ENCODE measurements at places on chromosomes 5 and 9.

GRCh38 chr5:174300118-174300940 lies 254.8 kb downstream of the NSG2 start:
- no peak for DNase-seq

DNA sequence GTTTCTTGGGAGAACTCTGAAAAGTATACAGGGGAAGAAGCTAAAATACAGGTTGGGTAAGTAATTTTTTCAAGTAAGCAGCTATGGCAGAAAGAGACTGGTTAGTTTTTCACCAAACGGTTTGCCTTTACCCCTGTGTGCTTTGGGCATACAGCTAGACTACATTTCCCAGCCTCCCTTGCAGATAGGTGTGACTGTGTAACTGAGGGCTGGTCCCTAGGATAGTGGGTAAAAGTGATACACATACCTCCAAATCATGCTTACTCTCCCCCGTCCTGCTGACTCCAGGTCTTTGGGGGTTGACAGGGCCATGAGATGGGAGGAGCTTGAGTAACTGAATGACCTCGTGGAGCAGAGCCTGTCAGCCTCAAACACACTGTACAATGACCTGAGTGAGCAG lies 208.6 kb upstream of the GDNF start:
- DNase-seq = no peak

- DNase-seq = no peak
Measured at GRCh38 chr5:127867022-127867783, 164.0 kb downstream of the CCDC192 start.

DNA sequence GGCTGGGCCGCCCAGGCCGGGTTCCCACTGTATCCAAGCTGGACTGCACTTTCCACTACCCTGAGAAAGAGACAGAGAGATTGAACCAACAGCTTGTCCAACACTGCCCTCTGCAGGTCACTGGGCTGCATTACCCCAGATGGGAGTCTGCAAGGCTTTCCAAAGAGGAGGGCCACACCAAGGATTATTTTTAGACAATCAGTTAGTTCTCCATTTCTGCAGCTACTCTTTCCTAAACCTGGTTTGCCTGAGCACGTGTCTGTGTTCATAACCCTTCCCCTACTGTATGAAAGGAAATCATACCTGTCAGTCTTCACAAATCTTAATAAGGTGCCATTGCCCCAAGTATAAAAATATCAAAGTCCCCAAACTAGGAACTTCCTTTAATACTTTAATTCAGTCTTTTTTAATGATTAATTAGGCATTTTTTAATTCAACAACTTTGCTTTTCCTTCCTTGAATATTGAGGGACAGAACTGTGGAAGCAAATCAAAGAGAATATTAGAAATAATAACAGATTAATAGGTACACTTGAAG lies 13.4 kb upstream of the FGF1 start:
- DNase-seq = peak; percentile 57

GRCh38 chr5:149049371-149049781 lies 13.5 kb downstream of the SH3TC2 start:
- DNase-seq = no peak

- DNase-seq = no peak
Measured at GRCh38 chr9:90095682-90096081, 490.9 kb downstream of the GADD45G start.

DNA sequence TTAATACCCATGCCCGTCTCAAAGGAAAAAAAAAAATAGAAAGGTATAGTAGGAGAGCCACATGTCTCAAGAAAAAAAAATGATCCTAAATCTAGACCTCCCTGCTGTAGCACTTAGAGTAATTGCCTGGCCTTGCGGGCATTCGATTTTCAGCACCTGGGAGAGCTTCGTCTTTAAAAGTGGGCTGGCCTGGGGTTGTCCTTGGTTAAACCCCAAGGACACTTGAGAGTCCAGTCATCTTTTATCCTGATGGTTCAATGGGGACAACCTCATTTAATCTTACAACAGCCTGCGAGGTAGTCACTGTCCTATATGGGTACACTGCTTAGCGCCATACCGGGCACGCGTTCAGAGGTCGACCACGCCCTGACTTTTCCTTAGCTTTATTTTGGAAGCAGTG lies 60.1 kb downstream of the MAT2B start:
- DNase-seq = no peak

DNA sequence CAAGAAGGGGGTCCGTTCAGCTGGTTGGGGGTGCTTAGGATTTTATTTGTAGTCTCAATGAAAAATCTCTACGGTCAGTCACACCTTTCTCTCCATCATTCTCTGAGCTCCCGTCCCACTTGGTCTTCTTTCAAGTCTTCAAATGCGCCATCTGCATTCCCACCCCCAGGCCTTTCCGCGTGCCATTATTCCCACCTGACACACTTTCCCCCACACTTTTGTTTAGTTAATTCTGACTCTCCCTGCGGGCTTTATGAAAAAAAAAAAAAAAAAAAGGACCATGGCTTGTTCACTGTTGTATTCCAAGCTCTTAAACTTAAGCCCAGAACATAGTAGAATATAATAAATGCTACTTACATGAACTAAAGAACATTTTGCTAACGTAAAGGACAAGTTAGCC lies 11.7 kb upstream of the OR5C1 start:
- DNase-seq = no peak

DNA sequence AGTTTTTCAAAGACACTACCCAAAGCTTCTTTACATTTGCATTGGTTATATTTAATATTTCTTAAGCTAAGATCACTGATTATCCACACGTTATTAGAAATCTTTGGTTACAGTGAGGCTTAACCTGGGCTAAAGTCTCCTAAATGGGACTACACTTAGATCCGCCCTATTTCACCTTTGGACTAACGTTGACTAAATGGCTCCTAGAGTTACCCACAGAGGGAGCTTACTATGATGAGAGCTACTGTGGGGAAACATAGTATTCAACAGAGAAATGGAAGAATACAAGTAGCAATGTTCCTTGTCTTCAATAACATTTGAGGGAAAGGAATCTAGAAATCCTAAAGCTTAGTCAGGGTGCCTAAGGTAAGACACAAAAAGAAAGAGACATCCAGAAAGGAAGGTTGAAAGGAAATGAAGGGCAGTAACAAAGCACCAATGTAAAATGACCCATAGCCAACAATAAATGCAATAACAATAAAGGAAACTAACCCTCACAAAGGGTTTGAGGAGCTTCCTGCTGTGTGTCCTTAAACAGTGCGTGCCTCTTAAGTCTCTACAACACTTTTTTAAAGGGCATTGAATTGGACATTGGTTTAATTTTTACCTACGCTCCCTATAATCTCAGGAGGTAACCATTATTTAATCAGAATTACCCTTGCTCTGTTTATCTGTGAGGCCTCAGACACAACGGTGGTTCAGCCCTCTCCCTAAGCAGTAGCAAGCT lies 217.1 kb downstream of the PJA2 start:
- no peak for DNase-seq

- peak; percentile 72 for DNase-seq
Measured at GRCh38 chr9:126781186-126782052, 23.4 kb upstream of the ZBTB43 start.

- DNase-seq = no peak
Measured at GRCh38 chr9:94900222-94901018, 173.9 kb downstream of the AOPEP start.

GRCh38 chr9:89593727-89594427 lies 10.9 kb upstream of the GADD45G start:
- DNase-seq = peak; percentile 33

DNA sequence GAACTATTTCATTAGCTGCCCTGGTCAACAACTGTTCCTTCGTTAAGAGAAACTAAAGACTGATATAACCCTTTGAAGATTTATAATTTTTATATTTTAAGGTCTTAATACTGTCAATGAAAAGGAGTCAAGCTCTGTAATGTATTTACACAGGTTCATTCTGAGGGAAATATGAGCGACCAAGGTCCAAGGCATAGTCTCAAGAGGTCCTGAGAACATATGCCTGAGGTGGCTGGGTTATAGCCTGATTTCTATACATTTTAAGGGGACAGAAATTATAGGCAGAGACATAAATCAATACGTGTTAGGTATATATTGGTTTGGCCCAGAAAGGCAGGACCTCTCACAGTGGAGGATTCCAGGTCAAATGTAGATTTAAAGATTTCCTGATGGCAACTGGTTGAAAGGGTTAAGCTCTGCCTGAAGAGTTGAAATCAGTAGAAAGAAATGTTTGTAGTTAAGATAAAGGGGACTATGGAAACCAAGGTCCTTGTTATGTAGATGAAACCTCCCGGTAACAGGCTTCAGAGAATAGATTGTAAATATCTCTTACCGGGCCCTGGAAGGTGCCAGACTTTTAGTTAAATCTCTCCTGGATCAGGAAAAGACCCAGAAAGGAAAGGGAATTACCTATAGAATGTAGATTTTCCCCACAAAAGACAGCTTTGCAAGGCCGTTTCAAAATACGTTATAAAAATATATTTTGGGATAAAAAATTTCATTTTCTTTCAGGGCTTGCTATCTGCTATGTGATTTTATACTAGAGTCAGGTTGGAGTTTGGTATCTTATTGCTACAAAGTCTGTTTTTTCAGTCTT lies 107.3 kb upstream of the PRLR start:
- no peak for DNase-seq

GRCh38 chr9:106930477-106930876 lies 67.5 kb downstream of the ZNF462 start:
- DNase-seq = no peak

- no peak for DNase-seq
Measured at GRCh38 chr5:43636076-43636475, 33.1 kb downstream of the NNT start.

DNA sequence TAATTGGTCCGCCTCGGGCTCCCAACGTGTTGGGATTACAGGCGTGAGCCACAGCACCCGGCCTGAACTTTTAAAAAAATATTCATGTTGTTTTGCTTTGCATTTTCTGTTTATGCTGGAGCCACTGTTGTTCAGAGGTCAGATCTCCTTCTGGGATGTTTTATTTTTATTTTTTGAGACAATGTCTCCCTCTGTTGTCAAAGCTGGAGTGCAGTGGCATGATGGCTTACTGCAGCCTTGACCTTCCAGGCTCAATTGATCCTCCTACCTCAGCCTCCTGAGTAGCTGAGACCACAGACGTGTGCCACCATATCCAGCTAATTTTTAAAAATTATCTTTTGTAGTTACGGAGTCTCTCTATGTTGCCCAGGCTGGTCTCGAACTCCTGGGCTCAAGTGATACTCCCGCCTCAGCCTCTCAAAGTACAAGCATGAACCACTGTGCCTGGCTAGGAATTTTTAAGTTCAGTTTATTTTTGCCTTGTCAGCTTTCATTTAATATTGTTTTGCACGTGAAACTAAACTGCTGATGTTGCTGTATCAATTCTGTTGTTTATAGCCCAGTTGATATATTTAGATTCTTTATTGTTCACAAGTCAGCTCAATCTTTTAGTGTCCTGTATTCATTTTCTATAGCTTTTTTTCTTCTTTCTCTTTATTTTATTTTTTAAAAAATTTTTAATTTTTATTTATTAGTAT lies 13.7 kb downstream of the TMEFF1 start:
- no peak for DNase-seq

Data from activated effector memory CD4-positive, alpha-beta T cell treated with Interleukin-2 at 50 U/mL for 16 hours (primary cell).